ENCODE measurements at places on chromosomes 13 and 19.

DNA sequence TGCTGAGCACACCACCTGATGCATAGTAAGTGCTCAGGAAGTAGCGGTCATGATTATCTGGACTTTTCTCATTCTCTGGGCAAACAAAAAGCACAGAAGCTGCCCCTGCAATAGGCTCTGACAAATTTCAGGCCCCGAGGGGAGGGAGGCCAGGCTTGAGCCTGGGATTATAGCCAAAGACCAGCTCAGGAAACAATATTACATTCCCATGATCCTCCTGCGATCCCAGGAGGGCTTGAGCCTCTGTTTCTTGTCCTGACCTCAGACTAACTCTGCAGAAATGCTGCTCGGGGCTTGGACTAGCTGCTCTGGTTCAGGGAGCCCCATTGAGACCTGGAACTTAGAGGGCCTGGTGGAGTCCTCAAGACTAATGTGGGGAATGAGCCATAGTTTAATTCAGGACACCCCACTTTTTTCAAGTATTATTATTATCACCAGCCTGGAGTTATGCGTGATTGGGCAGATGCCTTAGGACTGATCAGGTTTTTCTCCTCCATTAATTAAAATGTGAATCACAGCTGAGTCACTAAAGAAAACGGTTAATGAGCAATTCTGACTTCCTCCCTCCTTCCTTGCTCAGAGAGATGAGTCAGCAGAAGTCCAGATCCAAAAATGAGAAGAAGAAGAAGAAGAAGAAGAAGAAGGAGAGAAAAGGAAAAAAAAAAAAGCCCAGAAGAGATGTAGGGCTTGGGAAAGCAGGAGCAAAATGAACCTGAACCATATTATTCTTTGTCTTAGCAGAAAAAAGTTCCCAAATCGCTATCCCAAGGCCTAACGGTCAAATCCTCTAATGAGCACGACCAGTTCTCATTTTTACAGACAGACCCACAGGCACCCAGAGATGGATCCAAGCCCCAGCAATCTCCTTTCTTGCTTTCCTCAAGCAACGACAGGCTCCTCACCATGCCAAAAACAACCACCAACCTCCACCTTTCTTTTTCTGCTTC is 107.2 kb downstream of the CACNA1A start:
- no peak for DNase-seq

DNA sequence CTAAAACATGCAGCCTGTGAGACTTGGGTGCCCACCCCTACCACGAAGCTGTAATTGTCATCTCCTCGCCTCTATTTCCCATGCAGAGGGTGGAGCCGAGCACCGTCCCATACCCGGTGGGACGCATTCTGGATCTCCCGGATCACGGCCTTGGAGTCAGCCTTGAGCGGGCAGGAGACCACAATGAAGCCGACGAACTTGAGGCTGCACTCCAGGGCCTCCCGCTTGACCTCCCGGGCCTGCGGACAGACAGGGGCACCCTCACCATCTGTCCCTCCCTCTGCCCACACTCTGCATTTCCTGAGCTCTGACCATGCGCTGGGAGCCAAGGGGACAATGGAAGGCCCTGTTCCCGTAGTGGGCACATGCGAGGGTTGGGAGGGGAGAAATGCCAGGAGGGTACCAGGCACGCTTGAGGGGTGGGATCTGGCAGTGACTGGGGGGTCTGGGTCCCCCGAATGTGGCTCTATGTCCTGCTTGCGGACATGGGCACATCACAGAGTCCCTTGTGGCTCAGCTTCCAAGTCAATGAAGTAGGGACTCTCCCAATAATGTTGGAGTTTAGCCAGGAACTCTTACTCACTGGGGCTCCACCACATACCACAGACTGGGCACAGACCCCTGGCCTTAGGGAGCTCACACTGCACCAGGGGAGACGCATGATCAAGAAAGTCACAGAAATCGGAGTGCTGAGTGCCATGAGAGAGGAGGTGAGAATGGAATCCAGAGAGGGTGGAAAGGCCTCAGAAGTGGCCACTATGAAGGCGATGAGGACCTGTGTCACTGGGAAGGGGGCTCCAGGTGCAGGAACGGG is 9.2 kb upstream of the GMIP start:
- DNase-seq = no peak

- DNase-seq = no peak
These were observed at the start of gene POU2F2 for GRCh38 chr19:42132030-42132628. TSS of gene POU2F2 (minus strand) at chr19:42132446. CDS start at chr19:42132411, 35 bp downstream.

DNA sequence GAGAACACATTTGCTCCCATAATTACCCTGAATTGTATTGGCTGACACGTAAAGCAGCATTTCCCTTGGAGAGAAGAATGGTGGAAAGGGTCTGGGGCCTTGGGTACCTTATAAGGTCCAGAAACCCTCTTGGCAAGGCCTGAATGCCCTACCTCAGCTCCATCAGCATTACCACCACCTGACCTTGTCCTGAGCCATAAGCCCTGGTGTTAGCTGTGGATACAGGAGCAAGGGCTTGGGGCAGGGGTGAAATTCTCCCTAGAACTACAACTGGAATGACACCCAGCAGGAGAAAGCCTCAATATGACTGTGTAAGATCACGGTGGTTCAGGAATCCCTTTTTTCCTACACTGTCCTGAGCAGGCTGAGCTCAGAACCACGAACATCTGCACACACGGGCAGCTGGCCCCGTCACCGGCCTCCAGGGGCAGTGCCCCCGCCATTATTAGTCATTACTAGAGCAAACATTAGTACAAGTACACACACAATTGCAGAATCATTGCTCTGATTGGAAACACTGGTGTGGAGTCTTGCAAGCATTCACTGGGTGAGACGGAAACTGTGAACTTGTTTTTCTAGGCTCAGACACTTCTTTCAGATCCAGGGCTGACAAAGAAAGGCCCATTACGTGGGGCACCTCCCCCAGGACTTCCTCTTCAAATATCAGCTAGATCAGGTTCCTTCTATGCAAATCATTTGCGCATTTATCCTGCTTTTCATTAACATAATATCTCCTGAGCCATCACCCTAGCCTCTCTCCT is 26.8 kb upstream of the MTIF3 start:
- DNase-seq = peak; percentile 86

- no peak for DNase-seq
These were observed 65.9 kb upstream of the ADGRL1 start for GRCh38 chr19:14271840-14272239.

- DNase-seq = no peak
These were observed 1.9 kb downstream of the TPM4 start for GRCh38 chr19:16077984-16078758.

- DNase-seq = no peak
These were observed 173.7 kb upstream of the ZNF507 start for GRCh38 chr19:32171719-32172151.
